ENCODE measurements at places on chromosomes 6 and 20. TPM values are rescaled to one million over a fixed set of nuclear protein-coding genes. Genes with fewer than 3 reads are reported as not detected.

- H3K27me3 ChIP-seq: no peaks in the 10 kb centered on the region
- no peak for DNase-seq
- peaks cover 37% of the 10 kb centered on the region for H3K4me1 ChIP-seq
Measured at GRCh38 chr6:111474106-111474505, 8.9 kb downstream of the REV3L start.

DNA sequence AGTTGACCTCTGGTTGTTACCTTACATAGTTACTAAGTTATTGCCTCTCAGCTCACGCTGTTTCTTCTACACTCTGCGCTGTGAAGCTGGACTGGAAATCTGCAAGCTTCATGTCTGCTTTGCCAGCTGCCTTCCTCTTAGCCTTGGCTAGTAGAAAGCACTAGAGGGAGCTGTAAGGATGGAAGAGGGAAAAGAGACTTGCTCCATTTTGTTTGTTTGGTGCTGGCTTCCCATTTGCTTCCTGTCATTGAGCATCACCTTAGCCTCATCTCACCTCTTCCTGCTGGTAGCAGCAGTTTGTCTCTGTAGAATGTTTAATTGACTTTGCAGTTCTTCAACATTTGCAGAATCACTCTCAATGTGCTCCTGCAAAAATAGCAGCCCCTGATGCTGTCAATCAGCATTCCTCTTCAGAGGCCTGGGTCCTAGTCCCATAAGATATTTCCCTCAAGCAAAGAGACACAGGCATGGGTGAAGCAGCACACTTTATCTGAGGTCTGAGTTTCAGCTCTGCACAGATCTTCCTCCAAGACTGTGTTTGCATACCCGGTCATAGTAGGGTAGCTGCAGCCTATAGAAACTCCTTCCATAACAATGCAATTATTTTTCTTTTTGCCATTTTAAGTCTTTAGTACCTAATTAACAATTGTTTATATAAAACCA, 302.2 kb upstream of the EPHA7 start:
- no peaks in the 10 kb centered on the region for H3K36me3 ChIP-seq
- H3K4me1 ChIP-seq: no peaks in the 10 kb centered on the region
- no peaks in the 10 kb centered on the region for H3K27me3 ChIP-seq

DNA sequence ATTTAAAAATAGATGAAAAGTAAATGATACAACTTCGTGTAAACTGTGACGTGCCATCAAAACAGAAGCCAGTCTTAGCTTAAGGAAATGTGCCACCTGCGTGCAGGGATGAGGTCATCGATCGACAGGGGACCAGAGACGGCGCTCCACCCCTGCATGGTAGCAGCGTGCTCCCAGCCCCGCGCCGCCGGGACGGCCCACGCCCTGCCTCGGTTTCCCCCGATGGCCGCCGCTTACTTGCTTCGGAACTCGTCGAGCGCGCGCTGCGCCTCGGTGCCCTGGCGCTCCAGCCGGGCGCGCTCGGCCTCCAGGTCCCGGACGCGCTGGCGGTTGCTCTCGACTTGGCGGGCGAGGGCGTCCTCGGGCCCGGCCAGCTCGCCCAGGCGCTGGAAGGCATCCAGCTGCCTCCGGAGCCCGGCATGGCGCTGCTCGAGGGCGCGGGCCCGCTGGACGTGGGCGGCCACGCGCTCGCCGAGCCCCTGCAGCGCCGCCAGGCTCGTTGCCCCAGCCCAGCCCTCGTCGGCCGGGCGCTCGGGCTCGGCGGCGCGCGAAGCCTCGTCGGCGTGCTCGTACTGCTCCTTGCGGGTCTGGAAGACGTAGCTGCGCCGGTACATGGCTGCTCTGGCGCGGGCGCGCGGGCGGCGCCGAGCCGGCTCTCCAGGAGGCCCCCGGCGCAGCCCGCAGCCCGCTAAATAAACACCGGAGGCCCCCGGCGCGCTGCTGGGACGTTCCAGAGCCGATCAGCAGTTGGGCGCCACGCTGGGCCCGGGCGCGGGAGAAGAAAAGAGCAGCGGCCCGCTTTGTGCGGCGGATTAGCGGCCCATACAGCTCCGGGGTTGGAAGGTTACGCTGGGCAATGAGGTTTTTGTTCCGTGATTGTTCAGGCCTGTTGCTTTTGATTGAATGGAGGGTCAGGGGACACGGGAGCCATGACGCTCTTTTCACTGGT, at the start of gene BFSP1:
TSS of gene BFSP1 (minus strand) at position 664 of the 949 bp plus-strand sequence. CDS start at position 614, 50 bp downstream.
- peak; percentile 61 for DNase-seq
- peak within 1 kb of the TSS; percentile 86 for H3K4me3 ChIP-seq
- peaks cover 36% of the 10 kb centered on the region for H3K27me3 ChIP-seq
- H3K27ac ChIP-seq: peak within 1 kb of the TSS; percentile 86
- peaks cover 27% of the 10 kb centered on the region for H3K4me1 ChIP-seq

DNA sequence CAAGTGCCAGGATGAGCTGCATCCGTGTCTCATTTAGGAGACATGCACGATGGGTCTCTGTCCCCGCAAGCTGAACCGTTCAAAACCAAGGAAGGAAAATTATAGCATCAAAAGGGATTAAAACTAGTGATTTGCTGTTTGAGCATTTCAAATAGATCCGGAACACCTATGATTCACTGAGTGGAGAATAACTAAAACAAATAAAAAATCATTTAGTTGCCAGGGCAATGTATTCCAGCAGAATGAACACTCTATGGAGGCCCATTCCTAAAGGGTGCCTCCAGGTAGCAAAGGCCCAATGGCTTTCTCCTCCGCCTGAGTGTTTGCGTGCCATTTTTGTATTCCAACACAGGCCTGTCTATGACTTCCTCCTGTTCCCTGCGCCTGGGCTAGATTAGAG, 354.8 kb downstream of the ZFAND3 start:
- H3K27ac ChIP-seq: no peak overlapping the region
- H3K27me3 ChIP-seq: no peaks in the 10 kb centered on the region
- peaks cover 5% of the 10 kb centered on the region for H3K4me1 ChIP-seq
- H3K4me3 ChIP-seq: no peak overlapping the region
- no peaks in the 10 kb centered on the region for H3K36me3 ChIP-seq
- no peak for DNase-seq

LY6G6C gene
- total RNA-seq: 0.26 TPM

DNA sequence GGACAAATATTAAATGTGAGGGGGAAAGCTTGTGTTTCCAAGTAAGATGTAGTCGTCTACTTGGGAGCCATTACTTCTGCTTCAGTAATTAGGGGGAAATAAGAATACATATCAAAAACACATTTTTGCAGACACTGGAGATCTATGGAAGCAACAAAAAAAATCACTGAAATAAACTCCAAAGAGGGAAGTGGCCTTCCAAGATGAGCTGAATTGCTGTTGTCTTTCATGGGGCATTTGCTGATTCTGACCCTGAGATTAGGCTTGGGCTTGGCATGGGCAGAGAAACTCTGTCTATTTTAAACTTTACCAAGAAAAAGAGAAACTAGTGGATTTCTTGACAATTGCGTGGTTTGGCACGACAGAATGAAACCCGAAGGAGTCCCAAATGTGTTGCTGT, 120.1 kb downstream of the MAP3K5 start:
- no peaks in the 10 kb centered on the region for H3K27me3 ChIP-seq
- no peaks in the 10 kb centered on the region for H3K4me1 ChIP-seq
- no peak for DNase-seq
- H3K36me3 ChIP-seq: peaks cover 16% of the 10 kb centered on the region
- no peak overlapping the region for H3K4me3 ChIP-seq

DNA sequence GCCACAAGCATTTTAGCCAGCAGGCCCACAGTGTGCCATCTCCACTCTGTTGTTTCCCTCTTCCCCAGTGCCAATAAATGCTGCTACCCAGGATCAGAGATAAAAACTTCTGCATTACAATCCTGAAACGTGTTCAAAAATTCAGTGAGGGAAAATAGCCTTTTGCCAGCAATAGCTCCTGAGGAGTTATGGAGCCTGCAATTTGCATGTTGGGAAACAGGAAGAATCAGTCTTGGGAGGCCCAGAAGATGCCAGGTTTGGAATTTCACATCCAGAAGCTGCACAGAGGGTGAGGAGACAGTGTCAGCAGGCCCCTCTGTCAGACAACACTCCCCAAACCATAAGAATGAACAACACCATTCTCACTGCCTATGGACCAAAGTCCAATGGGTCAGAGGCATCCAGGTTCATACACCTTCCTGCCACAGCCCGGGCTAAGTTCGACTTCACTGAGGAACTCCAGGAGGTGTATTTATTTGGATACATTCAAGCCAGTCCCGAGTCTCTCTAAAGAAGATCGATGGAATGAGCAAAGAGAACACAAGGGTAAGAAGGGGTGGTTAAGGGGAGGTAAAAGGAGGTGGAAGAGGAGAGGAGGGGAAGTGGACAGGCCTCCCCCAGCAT, 20.8 kb downstream of the RRBP1 start:
- peaks cover 44% of the 10 kb centered on the region for H3K36me3 ChIP-seq
- no peak for DNase-seq
- peaks cover 53% of the 10 kb centered on the region for H3K4me1 ChIP-seq
- no peak overlapping the region for H3K4me3 ChIP-seq
- no peaks in the 10 kb centered on the region for H3K27me3 ChIP-seq

DNA sequence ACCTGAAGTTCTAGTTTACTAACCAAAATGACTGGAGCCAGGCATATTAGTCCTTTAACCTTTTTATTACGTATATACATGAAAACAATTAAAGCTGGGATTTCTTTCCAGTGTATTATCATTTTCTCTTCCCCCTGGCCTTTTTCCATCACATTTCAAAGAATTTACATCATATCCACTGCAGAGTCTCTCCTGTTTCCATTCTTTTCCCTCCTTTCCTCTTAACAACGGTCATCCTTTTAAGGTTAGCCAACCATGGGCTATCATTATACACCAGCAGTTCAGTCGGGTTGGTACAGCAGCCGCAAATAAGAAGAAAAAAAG, 104.6 kb downstream of the TFAP2A start:
- no peaks in the 10 kb centered on the region for H3K36me3 ChIP-seq
- no peak overlapping the region for H3K27ac ChIP-seq
- H3K4me3 ChIP-seq: no peak overlapping the region
- no peaks in the 10 kb centered on the region for H3K27me3 ChIP-seq
- H3K4me1 ChIP-seq: no peaks in the 10 kb centered on the region
- DNase-seq: no peak

- peak; percentile 78 for DNase-seq
- peak overlapping the region; percentile 59 for H3K4me3 ChIP-seq
- no peaks in the 10 kb centered on the region for H3K27me3 ChIP-seq
- H3K27ac ChIP-seq: peak overlapping the region; percentile 78
- peaks cover 81% of the 10 kb centered on the region for H3K4me1 ChIP-seq
Measured at GRCh38 chr6:90083891-90084290, 189.6 kb downstream of the GJA10 start.
